ENCODE measurements at places on chromosomes 11 and 22.

DNA sequence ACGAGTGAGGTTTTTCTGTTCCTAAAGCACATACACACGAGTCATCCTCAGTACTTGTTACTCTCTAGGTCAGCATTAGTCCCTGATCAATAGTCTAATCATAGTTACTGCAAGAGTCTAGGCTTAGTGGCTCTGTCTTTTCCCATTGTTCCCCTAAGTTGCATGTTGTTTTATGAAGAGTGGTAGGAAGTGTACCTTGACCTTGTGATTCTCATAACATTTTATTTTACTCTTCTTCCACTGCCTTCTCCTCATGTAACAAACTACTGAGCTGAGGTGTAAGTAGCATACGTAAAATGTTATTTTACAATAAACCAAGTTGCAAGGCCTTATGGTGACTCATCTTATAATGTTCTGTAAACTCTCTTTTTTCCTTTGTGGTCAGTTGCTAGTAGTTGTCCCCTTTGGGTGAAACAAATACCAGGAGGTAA lies 15.0 kb downstream of the METTL15 start:
- DNase-seq, result no peak

DNA sequence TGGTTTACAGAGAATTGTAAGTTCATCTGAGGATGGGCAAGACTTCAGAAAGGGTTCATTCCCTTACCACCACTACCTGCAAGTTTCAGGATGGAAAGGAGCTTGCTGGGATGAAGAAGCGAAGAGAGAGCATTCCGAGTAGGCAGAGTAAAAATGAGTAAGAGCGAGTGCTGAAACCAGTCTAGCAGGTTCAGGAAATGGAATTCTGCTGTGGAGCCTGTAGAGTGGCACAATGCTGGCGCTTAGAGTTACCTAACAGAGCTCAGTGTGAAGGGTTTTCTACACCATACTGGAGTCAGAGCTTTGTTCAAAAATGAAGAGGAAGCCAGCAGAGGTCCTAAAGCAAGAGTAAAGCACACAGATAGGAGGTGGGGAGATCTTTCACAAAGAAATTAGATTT lies 179.2 kb upstream of the ZC3H12C start:
- DNase-seq, result peak; percentile 15

DNA sequence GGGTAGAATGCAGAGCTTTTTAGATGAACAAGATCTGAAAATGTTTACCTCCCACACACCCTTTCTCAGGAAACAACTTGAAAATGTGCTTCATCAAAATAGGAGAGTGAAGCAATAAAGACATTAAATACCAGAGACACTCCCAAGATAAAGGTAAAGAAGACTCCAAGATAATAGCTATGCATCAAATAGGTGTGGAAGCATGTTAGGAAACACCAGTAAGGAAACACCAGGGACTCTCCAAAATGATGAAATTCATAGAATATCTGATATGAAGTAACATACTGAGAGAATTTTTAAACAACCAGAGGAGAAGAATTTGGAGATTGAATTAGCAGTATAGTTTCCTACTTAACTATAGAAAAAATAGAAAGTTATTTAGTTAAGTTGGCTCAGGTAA lies 57.0 kb downstream of the OR10A6 start:
- DNase-seq, result no peak

DNA sequence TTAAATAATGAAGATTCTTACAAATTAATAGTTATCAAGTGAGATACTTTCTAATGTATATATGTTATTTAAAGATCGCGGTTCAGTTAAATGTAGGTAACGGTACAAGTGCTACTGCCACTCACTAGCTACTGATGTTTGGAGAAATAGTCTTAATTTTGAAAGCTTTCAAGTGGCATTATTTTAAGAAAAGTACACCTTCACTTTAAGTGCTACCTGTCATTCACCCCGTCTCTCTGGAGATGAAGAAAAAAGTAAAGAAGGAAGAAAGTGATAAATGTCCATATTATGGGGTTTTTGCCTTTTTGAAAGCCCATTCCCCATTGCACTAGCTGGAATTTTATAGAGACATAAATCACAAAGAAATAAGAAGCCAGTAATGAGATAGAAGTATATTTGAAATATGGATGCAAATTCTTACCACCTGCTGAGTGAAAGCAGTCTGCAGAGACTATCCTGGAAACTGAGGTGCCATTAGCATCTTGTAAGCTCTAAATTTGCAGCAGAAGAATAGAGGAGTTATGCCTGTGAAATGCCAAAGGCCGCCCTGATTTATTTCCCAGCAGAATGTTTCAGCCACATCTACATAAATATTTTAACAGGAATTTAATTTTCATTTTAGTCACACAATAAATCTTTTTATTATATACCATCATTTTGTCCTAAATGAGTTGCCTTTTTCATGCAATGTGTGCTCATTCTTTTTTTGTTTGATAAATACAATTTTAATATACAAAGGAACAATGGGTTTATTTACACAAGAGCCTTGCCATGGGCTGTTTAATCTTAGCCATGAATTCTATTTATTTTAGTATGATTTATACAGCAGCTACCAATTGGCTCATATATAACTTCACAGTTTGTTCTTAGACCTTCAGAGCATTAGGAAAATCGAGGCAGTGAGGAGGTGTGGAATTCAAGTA lies 489.9 kb upstream of the RAG2 start:
- peak; percentile 56 for DNase-seq

GRCh38 chr11:2652333-2653197 lies 47.2 kb downstream of the KCNQ1OT1 start:
- no peak for DNase-seq

GRCh38 chr11:117425679-117426296 lies 98.1 kb downstream of the CEP164 start:
- no peak for DNase-seq

DNA sequence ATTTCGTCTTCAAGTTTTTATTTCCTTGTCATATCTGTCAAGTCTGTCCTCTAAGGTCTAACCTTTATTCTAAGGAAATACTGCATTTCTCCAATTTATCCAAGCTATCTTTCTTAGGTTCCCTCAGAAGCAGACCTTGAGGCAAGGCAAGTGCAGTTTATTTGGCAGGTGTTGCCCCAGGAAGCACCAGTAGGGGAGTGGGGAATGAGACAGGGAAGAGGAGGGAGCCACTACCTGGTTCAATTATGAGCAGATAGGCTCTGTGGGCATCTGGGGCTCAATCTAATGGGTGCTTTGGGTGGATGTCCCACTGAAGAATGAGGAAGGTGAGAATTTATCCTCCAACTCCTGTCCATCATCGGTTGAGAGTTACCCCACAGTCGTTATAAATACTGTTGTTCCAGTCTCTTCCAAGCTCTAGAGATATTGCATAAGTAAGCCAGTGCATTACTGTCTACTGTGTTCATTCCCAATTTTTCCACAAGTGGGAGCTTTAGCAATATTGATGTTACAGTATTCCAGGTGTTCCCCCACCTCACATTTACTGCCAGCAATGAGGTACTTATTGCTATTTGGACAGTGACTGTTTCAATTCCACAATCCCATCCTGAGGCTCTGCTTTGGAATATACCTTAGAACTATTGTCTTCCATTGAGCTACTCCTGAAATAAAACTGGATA lies 154.9 kb upstream of the CEP126 start:
- DNase-seq, result peak; percentile 2

DNA sequence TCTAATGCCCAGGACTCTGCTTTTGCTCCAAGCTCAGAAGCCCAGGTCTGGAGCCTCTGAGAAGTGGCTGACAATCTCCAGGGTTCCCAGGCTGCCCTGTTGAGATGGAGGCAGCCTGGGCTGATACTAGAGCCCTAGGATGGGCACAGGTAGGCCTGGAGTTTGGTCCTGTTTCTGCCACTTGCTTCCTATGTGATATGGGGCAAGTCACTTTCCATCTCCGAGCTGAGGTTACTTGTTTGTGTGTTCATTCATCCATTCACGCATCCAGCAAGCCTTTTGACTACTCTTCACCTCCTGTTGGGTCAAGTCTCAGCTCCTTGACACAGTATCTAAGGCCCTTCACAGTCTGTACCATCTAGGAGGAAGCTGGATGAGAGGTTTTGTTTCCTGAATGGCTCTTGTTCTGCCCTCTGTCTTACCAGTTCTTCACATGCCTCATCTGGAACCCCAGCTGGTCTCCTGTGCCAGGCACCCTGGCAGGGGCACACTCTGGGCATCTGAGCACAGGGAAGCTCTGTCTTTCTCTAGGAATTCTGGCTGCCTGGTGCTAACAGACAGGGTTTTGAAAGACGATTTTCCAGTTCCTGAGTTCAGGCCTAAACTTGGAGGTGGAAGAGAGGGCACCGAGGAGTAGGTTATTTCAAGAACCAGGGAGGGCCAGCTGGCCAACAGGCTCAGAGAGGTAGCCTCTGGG lies 53.2 kb upstream of the AMPD3 start:
- DNase-seq, result no peak

GRCh38 chr11:58061813-58062212 lies 31.1 kb downstream of the OR6Q1 start:
- no peak for DNase-seq

- DNase-seq, result no peak
These were observed 36.1 kb upstream of the AMOTL1 start for GRCh38 chr11:94731880-94732601.

GRCh38 chr22:36510384-36510783 lies 3.5 kb upstream of the FOXRED2 start:
- DNase-seq, result no peak

DNA sequence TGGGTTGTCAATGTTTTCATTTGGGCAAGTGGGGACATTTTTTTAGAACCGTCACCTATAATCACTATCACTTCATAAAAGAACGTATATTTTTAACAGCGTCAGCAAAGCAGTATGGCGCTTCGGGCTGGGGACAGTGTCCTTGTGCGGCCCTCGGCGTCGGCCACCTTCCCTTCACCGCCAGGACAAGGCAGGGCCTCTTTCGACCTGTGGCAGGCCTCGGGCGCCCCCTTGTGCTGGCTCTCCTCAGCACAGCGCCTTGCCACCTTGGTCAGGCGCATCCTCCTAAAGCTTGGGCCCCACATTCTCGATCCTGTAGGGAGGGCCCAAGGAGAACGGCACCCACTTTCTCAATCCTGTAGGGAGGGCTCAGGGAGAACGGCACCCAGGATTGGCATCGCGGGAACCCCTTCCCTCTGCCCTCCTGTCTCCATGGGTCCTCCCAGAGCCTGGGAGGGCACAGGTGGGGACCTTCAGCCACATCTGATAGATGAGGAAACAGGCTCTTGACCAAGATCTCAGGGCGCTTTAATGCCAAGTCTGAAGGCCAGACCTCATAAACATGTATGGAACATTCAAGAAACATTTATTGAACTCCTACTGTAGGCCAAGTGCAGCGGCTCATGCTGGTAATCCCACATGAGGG lies 11.5 kb upstream of the FADD start:
- no peak for DNase-seq

DNA sequence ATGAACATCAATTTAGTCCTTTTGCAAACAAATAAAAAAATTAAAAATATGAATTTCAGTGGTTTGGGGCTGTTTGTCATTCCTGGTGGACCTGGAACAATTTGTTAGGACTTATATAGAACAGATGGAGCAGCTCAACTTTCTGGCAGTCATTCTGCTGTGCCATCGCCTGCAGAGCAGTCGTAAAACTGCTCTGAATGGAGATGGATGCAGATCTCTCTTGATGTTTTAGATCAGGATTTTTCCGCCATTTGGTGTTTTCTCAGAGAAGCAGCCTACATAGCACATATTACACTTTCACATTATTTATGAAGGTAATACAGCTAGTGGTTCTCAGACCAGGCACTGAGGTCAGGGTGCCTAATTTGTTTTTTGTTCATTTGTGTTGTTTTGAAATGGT lies 31.8 kb upstream of the HSPA8 start:
- DNase-seq, result no peak

- no peak for DNase-seq
These were observed 1.7 kb downstream of the QSER1 start for GRCh38 chr11:32894149-32894827.

GRCh38 chr11:2250485-2250884 lies 19.9 kb downstream of the ASCL2 start:
- no peak for DNase-seq

DNA sequence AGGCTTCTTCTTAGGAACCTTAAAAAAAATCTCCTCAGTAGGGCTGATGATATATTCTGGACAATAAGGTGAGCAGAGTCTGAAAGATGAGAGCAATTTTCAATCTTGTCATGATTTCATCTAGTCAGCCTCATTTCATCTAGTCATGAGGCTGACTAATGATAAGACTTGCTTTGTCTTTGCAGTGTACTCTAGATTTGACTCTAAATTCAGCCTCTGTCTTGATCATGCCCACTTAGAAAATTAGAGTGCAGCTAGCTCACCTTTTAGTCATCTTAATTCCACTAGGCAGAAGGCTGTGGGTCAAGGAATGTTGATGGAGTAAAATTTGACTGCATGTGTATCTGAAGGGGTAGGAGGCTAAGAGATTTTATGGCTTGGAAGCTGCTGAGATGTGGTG lies 5.5 kb downstream of the EHF start:
- no peak for DNase-seq

GRCh38 chr22:42924436-42924835 lies 67.4 kb upstream of the ARFGAP3 start:
- no peak for DNase-seq

Measured in LNCaP clone FGC (cell line).